HT1080 (cell line): ENCODE measurements at places on chromosomes 6 and 20.
A peak's percentile ranks its signal among the peaks of the same experiment; 100 is the strongest.

GRCh38 chr6:106397431-106397830, 36.9 kb downstream of the CRYBG1 start:
- DNase-seq = no peak

DNA sequence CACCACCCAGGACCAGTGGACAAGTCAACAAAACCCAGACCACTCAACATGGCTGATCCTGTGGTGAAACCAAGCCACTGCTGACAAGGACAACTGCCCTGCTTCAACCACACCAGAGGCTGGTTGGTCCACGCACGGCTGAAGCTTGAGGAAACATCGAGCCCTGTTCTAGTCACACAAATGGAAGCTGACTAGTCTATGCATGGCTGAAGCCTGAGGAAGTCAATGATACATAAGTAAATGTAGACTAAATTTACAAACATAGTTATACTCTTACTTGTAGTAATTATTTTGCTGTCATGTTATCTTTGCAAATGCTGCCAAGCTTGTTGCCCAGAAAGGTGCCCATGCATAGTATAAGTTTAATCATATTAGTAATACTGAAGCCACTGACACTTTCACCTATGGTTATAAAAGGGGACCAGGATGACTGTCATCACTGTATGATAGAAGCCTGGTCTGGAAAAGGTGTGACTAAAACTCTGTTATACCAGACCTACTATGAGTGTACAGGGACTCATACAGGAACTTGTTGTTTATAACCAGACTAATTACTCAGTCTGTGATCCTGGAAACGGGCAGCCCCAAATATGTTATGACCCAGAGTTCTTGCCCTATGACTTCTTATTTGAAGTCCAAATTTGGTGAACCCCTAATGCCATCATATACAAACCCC, 5.6 kb downstream of the IL22RA2 start:
- DNase-seq = no peak

- no peak for DNase-seq
Observed at GRCh38 chr6:50714487-50715379, 1.4 kb downstream of the TFAP2D start.

DNA sequence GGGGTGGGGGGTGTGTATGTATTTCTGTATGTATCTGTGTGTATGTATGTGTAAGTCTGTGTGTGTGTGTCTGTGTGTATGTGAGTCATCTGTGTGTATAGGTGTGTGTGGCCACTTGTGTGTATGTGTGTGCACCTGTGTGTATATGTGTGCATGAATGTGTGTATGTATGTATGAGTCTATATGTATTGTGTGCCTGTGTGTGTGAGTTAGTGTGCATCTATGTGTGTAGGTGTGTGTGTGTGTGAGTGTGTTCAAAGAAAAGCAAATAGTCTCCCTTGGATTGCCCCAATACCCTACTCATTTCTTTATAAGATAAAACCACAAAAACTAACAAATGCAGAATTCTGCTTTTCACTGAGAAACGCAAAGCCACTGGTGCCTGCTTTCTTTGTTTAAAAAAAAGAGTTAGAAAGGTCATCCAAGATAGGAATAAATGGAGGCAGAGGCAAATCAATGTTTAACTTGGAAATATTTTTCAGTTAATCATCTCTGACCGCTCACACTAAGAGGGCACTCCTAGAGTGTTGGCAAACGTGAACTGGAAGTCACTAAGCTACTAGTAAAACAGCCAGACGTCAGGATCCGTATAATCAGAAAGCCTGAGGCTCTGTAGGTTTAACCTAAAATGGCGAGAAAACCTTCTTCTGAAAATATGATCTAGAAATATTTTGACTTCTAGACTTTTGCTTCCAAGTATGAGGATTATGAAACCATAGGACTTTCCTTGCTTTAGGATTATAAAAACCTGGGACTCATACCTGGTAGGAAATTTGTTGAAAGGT, 37.4 kb upstream of the JAG1 start:
- DNase-seq = no peak

DNA sequence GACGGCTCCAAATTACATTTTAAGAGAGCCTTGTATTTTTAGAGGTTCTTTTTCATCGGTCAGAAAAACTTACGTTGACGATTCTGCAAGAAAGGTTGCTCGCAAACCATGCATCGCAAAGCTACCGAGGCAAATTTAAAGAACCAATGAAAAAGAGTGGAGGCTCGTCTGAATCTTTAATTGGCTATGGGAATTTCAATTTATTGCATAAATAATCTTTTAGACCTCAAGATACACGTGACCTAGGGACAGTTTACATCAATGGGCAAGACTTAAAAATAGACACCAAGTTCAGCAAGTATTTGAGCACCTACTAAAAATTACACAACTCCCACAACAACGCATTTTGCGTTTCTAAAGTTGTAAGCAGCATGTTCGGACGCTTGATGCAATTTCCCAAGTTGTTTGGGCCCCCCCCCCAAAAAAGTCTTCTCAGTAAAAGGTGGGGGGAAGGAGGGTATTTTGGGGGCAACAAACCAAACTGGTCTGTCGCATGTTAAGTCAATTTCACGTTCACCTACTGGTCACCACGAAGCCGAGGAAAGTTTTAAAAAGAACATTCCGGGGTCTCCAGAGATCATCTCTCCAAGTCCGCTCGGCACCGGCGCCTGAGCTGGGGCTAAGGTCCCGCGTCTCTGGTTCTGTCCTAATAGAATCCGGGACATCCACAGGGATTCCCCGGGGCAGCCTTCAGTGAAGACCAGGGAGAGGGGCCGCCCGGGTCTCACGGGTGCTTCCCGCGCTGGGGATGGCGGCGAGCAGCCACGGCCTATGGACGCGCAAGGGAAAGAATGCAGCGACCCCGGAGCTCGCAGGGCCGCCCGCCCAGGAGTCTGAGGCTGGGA, 851 bp downstream of the SNX5 start:
- peak; percentile 55 for DNase-seq

DNA sequence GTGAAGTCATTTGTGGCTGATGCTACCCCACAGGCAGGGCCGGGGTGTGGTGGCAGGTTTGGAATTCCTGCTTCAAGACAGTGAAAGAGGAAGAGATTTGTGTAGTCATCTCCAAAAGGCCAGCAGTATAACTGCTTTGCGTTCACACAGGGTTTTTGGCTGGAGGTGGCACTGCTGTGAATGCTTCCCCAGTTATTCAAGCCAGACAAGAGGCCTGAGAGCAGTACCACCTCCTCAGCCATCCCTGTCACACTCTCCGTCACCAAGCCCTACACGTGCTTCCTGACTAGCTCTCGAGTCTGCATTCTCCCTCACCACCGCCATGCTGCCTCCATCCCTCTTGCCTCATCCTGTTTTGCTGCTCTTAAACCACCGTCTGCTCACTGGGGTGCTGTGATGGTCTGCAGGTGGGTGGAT, 23.9 kb downstream of the ARMC2 start:
- DNase-seq = no peak

GRCh38 chr6:8245726-8246125, 143.4 kb upstream of the EEF1E1 start:
- no peak for DNase-seq

DNA sequence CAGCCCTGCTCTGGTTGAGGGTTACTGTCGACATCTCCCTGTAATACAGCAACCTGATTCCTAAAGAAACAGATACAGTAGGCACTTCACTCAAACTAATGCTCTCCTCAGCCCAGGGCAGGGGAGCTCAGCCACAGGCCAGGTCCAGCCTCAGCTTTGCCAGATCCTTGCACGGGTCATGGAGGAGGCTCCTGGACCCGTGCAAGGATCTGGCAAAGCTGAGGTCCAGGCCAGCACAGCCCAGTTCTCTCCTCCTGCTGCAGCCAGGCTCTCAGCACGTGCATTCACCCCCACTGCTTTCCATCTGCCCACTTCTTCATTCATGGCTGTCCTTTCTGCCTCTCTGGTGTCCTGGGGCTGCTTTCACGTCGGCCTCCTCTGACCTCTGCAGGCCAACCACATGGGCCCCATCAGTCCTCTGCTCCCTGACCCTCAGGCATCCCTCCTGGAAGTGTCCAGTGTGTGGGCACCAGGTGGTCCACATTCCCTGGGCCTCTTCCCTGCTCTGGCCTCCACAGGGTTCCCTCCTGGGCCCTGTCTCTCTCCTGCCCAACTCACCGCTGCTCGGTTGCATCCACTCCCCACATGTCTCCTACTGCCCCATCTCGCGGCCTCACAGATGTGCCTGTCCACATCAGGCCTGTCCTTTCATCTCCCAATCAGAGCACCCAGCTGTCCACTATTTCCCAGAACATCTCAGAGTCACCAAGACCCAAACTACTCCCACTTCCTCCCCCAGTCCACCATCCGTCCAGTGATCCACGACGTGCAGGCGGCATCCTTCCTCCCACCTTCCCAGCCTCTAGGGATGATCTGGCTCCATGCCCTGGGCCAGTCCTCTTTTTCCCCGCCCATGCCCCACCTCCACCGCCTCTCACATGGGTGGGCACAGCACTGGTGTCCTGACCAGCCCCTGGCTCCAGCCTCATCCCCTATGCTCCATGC, 11.8 kb upstream of the CD93 start:
- no peak for DNase-seq

DNA sequence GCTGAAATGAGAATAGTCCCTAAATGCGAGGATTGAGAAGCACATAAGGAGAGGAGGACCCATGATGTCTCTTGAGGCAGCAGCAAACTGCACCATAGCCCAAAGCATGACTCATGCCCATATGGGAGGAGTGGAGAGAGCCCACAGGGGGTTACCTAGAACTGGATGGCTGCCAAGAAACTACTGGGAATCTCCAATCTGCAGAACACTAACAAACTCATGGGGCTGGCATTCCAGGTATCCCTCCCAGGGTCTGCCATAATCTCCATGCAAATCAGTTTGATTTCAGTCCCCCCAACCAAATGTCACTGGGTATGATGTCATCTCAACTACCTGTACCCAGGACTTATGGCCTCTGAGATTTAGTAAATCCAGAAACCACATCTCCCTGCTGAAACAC, 410.5 kb downstream of the PTPRT start:
- DNase-seq = no peak

DNA sequence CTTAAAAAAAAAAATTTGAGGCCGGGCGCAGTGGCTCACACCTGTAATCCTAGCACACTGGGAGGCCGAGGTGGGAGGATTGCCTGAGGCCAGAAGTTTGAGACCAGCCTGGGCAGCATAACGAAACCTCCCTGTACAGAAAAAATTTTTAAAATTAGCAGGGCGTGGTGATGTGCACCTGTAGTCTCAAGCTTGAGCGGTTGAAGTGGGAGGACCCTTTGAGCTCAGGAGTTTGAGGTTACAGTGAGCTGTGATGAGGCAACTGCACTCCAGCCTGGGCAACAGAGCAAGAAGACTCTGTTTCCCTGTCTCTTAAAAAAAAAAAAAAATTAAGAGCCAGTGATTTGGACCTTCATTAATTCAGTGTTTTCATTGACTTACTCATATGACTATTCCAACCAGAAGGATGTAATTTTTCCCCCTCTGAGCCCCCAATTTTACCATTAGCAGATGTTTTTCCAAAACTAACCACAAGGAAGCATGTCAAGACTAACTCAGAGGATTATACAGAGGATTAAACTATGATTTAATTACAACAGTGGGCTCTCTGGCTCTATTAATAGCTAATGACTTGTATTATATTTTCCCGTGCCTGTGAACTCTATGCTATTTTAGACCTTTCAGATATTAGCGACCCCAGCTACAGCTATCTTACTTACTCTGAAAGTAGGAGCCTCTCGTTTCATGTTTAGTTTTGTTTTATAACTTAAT, 75.1 kb downstream of the ARID1B start:
- DNase-seq = no peak

GRCh38 chr6:7727946-7728854, 2.3 kb downstream of the BMP6 start:
- DNase-seq = no peak

GRCh38 chr6:158536891-158537798, 22.7 kb upstream of the TMEM181 start:
- no peak for DNase-seq

GRCh38 chr6:145887969-145888368, 73.4 kb upstream of the FBXO30 start:
- DNase-seq = peak; percentile 7

DNA sequence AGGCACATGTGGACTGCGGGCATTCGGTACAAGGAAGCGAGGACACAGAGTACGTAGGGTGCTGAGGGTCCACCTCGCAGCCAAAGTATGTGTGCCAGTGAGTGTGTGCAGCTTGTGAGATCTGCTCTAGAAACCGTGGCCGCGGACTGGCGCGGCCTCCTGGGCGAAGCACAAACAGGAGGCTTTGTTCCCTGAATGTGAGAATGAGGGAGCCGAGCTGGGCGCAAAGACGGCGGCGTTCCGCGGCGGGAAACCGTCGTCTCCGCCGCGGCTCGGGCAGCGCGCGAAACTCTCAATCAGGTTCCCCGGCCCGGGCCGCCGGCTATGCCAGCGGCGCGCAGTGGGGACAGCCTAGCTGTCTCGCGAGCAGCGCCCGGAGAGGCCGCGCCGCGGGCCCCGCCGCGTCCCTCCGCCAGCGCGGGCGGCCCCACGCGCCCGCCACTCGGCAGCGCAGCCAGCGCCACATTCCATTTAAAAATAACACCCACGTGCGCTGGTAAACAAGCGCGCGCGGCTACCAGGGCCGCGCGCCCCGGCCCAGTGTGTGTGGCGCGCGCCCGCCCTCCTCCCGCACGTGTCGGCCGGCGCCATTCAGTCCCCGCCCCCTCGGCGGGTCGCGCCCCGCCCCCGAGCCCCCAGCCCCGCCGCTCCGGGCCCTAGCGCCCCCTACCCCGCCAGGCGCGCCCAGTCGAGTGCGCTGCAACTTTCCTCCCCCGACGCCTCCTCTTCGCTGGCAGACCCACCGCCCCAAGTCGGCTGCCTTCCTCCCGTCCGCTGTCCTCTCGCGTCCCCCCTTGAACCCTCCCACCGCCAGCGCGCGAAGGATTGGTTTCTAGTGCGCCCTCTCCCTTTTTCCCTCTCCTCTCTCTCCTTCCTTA, 3.0 kb upstream of the FOXO3 start:
- DNase-seq = peak; percentile 31

DNA sequence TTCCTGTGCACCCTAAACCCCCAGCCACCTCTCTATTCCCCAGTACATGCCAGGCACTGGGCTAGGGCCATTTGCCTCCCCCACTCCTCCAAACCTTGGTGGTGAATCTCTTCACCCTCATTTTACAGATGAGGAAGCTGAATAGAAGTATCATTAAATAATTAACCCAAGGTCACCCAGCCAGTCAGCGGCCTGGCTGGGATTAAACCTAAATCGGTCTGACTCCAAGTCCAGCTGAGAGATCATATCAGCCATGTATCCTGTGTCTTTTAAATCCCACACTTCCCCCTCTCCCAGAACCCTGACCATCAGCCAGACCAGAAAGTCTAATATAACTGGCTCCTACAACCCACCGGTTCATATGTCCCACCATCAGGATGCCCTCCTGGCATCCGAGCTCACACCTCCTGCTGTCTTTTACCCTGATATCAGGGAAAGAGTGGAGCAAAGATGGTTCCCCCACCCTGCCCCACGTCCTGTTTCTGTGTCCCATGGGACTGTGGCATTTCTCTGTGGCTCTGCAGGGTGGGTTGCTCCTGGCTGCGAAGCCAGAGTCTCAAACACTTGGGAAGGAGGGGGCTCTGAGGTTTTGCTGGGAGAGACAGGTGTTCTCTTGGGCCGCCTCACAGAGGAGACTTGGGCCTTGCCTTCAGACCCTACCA, 145.3 kb downstream of the VEGFA start:
- DNase-seq = no peak

GRCh38 chr6:11271228-11272020, 39.0 kb upstream of the NEDD9 start:
- no peak for DNase-seq
